ENCODE measurements at places on chromosomes 1 and 21.

DNA sequence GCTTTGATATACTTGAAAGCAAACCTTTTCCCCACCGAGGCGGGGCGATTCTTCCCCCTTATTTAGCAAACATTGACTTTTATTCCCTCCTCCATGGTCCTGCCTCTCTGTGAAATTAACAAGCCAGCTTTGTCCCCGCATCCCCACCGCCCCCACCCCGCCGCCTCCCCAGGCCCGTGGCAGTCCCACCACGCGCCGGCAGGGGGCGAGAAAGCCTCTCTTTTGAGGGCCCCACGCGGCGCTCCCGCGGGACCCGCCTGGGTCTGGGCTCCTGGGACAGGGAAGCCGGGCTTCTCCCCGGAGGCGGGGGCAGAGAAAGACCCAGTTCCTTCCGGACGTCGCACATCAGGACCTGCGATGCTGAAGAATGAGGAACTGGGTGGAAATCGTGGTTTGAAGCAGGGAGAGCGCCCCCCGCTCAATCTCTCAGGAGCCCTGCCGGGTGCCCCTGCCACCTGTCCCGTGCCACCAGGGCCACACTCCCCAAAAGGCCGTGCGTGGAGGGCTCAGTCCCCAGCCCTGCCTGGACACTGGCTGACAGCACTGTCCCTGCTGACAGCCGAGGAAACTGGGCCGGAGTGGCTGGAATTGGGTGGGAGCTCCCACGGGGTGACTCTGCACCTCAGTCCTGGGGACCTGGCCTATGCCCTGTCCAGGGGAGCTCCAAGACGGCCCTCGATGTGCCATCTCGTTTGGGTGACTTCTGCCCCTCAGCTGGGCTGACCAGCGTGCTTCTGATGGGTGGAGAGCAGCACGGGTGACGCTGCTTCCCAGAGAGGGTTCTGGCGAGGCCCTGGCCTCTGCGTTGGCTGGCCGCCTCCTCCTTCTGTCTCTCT lies 8.6 kb upstream of the ACTRT2 start:
- DNase-seq = peak; percentile 19

GRCh38 chr1:177790566-177790965 lies 179.3 kb downstream of the SEC16B start:
- no peak for DNase-seq

- DNase-seq = no peak
Observed at GRCh38 chr1:48726557-48727215, 50.0 kb downstream of the BEND5 start.

- no peak for DNase-seq
Observed at GRCh38 chr1:219092206-219092605, 81.5 kb upstream of the LYPLAL1 start.

DNA sequence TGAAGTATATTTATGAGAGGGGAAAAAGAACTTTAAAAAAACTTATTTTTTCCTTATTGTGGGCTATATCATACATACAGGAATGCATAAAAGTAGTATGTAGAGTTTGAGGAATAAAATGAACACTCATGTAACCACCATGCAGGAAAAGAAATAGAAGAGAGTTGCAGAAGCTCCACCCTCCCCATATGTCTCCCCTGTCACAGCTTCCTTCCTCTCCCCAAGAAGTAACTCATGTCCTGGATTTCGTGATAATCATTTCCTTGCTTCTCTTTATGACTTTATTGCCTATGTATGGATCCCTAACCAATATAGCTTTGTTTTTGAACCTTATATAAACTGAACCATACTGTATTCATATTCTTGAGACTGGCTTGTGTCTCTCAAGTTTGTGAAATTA lies 126.4 kb downstream of the ZZZ3 start:
- no peak for DNase-seq

DNA sequence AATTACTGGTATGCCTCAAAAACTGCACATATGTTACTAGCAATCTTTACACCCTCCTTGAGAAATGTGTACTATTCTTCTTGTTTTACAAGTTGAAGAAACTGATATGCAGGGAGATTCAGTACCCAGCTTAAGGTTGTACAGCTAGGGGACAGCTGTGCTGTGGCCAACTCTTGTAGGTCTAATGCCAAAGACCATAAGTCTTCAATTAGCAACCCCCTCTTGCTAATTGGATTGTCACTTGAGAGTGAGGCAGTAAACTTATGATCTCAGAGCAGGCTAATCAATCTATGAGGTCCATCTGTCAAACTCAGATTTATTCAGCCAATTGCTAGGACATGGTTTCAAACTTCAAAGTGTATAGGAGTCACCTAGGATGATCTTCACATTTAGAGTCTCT lies 492.0 kb upstream of the USP24 start:
- no peak for DNase-seq

- DNase-seq = no peak
Observed at GRCh38 chr1:57517587-57518374, 93.9 kb upstream of the DAB1 start.

DNA sequence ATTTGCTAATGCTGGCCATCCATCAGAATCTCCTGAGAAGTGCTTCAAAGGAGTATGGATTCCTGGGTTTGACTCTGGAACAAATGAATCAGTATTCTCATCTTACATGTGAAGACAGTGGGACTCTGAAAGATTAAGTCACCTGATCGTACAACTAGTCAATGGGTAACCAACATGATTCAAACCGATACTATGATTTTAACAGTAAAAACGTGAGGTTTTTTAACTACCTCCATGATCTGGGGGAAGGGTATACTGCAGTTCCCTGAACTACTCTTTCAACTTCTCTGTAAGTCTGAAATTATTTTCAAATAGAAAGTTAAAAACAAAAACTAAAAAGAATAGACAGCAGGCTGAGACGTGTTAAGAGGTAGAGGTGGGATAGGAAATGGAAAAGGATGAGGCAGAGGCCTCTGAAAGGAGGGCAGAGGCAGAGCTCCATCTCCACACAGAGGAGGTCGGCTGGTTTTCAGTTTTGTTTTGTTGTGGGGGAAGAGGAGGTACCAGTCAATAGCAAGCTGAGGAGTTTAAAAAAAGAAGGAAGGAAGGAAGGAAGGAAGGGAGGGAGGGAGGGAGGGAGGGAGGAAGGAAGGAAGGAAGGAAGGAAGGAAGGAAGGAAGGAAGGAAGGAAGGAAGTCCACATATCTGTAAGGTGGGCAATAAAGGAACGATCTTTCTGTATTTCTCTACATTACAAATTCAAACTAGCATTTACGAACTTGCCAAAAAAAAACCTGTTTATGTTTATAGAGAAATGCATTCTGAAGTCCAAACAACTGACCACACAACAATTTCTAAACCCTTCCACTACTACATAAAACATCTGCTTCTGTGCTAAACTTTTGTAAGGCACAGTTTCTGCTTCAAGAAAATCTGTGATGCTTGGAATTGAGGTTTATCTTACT lies 213.1 kb downstream of the RERE start:
- no peak for DNase-seq

DNA sequence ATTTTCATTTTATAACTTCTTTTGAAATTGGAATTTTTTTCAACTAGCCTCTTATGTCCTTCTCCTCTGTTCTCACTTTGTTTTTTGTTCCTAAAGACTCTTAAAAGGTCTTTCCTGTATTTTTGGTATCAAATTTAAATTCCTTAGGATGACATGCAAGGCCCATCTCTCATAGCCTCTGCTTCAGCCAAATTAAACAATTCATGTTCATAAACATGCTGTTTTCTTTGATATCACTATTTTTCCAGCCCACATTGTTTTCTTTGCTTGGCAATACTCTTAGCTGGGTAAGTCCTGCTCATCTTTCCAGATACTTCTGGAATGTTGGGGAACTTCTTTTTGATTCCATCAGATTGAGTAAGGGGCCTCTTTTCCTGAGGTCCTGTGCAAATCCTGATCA lies 55.8 kb upstream of the GPR88 start:
- no peak for DNase-seq

DNA sequence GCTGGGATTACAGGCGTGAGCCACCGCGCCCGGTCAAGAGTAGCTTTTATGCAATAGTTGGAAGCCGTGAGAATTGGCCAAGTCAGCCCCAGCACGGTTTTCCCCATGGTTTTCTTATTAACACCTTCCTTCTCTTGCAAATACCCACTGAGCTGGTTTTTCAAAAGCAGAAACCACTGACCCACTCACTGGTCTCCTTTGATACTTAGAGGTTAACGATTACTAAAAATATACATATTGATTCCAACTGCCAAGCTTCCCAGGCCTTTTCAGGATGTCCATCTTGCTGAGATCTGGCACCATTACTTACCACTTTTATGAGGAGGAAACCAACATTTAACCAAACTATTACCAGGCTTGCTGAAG lies 25.9 kb upstream of the TARDBP start:
- no peak for DNase-seq

DNA sequence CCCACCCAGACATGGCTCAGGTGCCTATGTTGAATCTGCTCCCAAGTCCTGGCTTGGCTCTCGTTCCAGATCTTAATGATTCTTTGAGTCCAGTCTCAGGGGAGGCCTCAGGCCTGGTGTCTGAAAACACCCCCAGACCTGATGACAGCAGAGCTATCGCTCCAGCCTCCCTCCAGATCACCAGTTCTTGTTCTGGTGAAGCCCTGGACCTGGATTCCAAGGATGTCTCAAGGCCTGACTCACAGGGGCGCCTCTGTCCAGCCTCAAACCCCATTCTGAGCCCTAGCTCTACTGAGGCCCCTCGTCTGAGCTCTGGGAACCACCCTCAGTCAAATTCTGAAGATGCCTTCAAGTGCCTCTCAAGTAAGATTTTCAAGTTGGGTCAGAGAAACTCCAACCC lies 11.4 kb downstream of the MROH7 start:
- DNase-seq = no peak

DNA sequence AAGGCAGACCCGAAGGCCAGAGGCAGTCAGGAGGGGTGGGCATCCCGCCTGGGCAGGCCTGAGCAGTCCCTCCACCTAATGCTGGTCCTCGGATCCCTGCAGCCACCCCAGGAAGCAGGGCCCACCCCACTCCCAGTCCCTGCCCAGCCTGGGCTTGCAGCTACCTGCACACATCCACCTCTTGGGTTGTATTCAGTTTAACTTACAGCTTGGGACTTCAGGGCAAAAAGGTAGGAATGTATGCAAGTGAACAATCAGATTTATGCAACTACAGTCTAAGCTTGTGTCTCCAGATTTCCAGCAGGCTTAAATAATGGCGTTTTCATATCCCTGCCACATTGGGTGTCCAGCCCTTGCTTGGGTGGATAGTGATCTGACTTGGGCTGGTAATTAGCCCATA lies 17.4 kb downstream of the LDLRAP1 start:
- DNase-seq = no peak

DNA sequence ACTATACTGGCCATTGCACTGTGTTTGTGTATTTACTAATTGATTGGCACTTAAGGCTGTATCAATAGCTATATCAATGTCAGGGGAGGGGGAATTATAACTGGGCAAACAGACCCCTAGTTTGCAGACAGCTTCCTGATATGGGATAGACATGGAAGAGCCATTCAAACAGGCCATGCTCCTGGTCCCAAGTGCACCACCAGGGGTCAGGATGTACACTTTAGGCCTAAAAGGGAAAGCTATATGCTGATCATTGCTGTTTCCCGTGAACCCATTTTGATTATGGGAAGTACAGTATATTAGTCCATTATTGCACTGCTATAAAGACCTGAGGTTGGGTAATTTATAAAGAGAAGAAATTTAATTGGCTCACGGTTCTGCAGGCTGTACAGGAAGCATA lies 124.9 kb upstream of the BACE2 start:
- no peak for DNase-seq

DNA sequence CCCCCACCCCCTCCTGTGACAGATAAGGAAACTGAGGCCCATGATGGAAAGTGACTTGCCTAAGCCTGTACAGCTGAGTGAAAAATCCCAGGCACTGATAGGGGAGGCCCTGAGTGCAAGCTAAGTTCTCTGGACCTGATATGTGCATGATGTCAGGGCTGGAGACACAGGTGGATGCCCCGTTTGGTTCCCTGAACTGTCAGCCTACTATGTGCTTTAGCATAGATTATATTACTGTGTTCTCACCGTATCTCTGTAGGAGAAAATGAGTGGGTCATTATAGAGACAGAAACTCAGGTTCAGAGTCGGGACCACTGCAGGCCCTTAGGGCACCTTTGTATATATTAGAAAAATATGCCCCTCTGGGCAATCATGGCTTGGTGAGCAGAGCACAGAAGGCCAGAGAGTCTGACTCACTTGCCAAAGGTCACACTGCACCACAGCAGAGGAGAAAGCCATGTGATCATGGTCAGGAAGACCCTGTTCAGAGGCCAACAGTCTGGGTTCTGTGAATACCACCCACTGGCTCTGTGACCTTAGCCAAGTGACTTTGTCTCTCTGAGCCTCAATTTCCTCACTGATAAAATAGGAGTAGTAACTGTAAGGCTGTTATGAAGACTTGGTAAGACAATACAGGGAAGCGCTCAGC lies 145.8 kb upstream of the WNT4 start:
- DNase-seq = no peak

DNA sequence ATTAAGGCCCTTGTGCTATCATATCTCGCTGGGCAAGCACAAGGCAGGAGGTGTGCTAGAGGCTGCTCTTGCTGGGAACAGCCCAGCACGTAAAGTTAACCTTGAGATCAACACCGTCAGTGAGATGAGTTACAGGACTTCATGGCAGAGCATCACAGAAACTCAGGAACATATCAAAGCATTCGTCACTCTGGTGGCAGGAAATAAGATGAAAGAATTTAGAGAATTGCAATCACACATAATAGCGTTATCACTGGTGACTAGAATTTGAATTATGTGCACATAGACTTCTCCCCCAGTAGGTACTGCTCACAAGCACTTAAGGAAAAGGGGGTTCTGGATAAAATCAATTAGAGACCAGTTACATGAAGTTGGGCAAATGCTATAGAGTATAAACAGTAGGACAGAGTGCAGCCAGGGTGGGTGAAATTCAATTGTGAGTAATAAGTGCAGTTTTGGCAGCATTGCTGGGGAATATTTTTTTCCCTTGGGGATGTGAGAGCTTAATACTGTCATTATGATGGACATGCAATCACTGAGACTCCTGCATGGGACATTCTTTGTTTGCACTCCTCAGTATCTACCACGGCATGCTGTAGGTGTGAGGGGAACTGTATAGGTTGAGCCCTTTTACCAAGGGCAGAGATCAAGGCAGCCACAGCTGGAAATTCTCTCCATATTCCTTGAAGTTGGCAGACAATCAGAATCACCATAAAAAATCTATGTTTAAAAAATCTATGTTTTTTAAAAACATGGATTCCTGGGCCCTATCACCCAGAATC lies 44.2 kb upstream of the ARHGAP29 start:
- no peak for DNase-seq

DNA sequence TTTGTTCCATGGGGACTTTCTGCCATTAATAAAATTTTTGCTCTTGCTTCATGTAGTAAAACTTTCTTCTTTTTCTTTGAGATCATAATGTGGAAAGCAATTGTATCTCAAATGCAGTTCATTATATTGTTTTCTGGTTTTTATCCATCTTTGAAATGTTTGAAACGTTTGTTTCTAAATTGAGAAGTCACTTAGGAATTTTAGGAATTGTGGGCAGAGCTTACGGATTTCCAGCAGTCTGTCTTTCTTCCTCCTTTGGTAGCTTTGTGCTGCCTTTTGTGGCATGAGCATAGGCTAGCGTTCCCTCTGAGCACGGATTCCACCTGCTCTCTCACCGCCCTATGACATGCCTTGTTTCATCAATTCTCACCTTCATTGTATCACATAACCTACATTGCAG lies 2.9 kb upstream of the ST6GALNAC5 start:
- DNase-seq = no peak

- DNase-seq = no peak
Observed at GRCh38 chr1:184838504-184838951, 83.9 kb upstream of the EDEM3 start.

- DNase-seq = no peak
Observed at GRCh38 chr1:168287237-168287664, 6.6 kb downstream of the TBX19 start.

All from HAP-1 (cell line).